Common myeloid progenitor, CD34-positive (primary cell): ENCODE measurements at places on chromosomes 3 and 15.

DNA sequence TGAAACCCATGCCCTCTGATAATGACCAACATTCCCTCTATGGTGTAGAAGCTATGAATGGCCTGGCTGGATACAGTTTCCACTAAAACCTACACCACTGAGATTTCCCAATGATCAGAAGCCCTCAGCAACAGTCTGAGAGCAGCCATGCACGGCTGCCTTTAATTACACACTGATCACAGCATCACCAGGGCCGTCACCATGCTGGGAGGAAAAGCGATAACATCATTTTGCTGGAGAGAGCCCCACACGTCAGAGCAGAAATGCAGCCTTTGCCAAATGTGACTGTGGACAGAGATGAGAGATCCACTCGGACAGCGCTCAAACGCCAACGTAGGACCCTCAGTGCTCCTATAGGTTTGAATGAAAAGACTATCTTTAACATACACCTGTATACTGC lies 135.0 kb downstream of the XXYLT1 start:
- H3K4me1 ChIP-seq, result peaks cover 22% of the 10 kb centered on the region
- H3K36me3 ChIP-seq, result peaks cover 10% of the 10 kb centered on the region
- no peaks in the 10 kb centered on the region for H3K27me3 ChIP-seq
- peak; percentile 53 for DNase-seq
- no peak overlapping the region for H3K27ac ChIP-seq

- peaks cover 18% of the 10 kb centered on the region for H3K36me3 ChIP-seq
- H3K27ac ChIP-seq, result no peak overlapping the region
- no peaks in the 10 kb centered on the region for H3K27me3 ChIP-seq
- H3K4me3 ChIP-seq, result no peak overlapping the region
- peak; percentile 41 for DNase-seq
- H3K4me1 ChIP-seq, result no peaks in the 10 kb centered on the region
These were observed 35.8 kb downstream of the SETD2 start for GRCh38 chr3:47128137-47128536.

DNA sequence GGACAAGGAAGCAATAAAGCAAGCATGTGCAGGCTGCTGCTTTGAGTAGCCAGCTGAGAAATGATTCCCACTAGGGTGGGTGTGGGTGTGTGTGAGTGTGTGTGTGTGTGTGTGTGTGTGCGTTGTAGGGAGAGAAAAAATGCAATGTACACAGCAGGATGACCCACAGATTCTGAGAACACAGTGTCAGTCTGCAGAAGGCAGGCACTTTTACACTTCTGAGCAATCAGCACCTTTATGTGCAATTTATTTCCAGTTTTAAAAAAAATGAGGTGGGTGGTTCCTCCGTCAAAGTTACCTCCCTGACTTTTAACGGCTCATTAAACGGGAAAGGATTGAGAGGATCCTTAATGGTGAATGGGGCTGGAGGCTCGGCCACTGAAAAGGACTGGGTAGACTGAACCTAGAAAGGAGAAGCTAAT lies 38.5 kb upstream of the LIPC start:
- DNase-seq, result no peak
- no peaks in the 10 kb centered on the region for H3K27me3 ChIP-seq
- no peak overlapping the region for H3K27ac ChIP-seq
- no peaks in the 10 kb centered on the region for H3K36me3 ChIP-seq
- peaks cover 3% of the 10 kb centered on the region for H3K4me1 ChIP-seq

GRCh38 chr3:67113802-67114407 lies 115.8 kb downstream of the KBTBD8 start:
- peak; percentile 73 for DNase-seq
- H3K4me1 ChIP-seq, result no peaks in the 10 kb centered on the region
- H3K4me3 ChIP-seq, result no peak overlapping the region
- H3K27ac ChIP-seq, result no peak overlapping the region
- no peaks in the 10 kb centered on the region for H3K36me3 ChIP-seq

GRCh38 chr3:104796556-104796955 lies 570.2 kb upstream of the ALCAM start:
- no peak overlapping the region for H3K4me3 ChIP-seq
- H3K27me3 ChIP-seq, result no peaks in the 10 kb centered on the region
- no peaks in the 10 kb centered on the region for H3K36me3 ChIP-seq

DNA sequence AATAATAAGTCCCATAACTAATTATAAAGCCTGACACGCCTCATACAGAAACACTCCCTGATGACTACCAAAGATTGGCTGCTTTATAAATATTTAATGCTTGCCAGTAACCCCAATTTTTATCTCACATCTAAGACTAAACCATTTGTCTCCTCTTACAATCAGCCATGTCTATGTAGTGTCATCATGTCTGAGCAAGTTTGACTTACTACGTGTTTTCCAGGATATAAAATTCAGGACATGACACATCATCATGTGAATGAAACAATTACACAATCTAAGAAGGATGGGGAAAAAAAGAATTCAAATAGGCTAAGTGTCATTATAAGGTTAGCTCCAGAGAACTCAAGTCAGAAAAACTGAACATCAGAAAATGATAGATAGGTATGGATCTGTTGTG lies 208.7 kb downstream of the MECOM start:
- H3K27me3 ChIP-seq, result no peaks in the 10 kb centered on the region
- no peaks in the 10 kb centered on the region for H3K36me3 ChIP-seq
- H3K27ac ChIP-seq, result no peak overlapping the region
- H3K4me1 ChIP-seq, result peaks cover 4% of the 10 kb centered on the region

DNA sequence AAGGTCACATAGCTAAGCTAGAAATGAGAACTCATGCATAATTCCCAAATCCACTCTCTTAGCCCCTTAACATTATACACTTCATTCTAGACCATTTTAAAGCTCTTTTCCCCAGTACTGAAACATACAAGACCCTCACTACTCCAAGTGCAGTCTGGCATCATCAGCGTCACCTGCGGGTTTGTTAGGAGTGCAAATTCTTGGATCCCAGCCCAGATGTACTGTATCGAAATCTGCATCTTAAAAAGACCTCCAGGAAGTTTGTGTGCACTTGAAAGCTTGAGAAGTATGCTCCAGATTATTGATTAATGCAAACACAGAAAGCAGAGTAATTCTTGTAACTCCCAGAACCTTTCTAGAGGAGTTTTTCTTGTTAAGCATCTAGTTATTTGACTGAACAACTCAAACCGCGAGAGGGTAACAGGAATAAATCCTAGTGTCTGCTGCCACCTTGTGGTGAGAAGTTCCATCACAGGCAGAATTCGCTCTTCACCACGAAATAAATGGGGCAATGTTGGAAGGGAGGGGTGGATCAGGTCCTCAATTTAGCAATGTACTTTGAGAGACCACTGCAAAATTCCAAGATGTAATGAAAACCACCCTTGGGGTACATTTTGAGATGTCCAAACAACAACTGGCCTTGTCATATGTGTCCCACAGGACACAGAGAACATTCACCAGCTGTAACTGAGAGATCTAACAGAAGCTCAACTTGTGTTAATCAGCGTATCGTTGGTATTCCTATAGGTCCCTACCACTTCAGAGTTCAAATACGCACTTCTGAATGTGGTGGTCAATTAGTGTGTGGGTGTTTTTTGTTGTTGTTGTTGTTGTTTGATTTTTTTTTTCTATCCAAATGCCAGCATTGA lies 583 bp upstream of the C3orf49 start:
- no peaks in the 10 kb centered on the region for H3K27me3 ChIP-seq
- DNase-seq, result peak; percentile 70
- no peak overlapping the region for H3K4me3 ChIP-seq
- H3K36me3 ChIP-seq, result no peaks in the 10 kb centered on the region
- no peaks in the 10 kb centered on the region for H3K4me1 ChIP-seq
- no peak overlapping the region for H3K27ac ChIP-seq

- no peak overlapping the region for H3K4me3 ChIP-seq
- DNase-seq, result peak; percentile 67
- H3K27ac ChIP-seq, result no peak overlapping the region
- peaks cover 2% of the 10 kb centered on the region for H3K27me3 ChIP-seq
These were observed 29.7 kb upstream of the POLG start for GRCh38 chr15:89364341-89364740.

DNA sequence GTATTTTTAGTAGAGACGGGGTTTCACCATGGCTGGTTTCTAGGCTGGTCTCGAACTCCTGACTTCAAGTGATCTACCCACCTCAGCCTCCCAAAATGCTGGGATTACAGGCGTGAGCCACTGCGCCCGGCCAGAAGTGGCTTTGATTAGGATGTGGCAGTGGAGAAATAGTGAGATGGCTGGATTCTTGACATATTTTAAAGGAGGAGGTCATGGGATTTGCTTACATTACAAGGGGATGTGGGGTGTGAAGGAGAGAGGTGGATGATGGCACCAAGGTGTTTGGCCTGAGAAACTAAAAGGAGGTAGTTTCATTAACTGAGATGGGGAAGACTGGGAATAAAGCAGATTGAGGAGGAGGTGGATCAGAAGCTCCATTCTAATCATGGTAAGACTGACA lies 15.0 kb upstream of the LTF start:
- DNase-seq, result no peak
- no peak overlapping the region for H3K27ac ChIP-seq
- H3K27me3 ChIP-seq, result no peaks in the 10 kb centered on the region
- H3K36me3 ChIP-seq, result no peaks in the 10 kb centered on the region
- no peaks in the 10 kb centered on the region for H3K4me1 ChIP-seq
- no peak overlapping the region for H3K4me3 ChIP-seq

GRCh38 chr3:111252779-111253178 lies 181.2 kb downstream of the NECTIN3 start:
- no peaks in the 10 kb centered on the region for H3K4me1 ChIP-seq
- H3K27ac ChIP-seq, result no peak overlapping the region
- no peaks in the 10 kb centered on the region for H3K27me3 ChIP-seq
- DNase-seq, result peak; percentile 35
- H3K36me3 ChIP-seq, result no peaks in the 10 kb centered on the region
